ENCODE measurements at places on chromosomes 13 and 19. TPM values are rescaled to one million over a fixed set of nuclear protein-coding genes. Genes with fewer than 3 reads are reported as not detected.

Gene OVOL3
- not detected for total RNA-seq

Gene ZNF345
- total RNA-seq: 0.58 TPM

Gene CATSPERD
- not detected for total RNA-seq

Gene ZNF534
- total RNA-seq: not detected

Gene GAS6
- total RNA-seq: 209 TPM

Gene KLF1
- not detected for total RNA-seq

Gene TTC9B
- not detected for total RNA-seq
